ENCODE measurements at places on chromosomes 2 and 18.

DNA sequence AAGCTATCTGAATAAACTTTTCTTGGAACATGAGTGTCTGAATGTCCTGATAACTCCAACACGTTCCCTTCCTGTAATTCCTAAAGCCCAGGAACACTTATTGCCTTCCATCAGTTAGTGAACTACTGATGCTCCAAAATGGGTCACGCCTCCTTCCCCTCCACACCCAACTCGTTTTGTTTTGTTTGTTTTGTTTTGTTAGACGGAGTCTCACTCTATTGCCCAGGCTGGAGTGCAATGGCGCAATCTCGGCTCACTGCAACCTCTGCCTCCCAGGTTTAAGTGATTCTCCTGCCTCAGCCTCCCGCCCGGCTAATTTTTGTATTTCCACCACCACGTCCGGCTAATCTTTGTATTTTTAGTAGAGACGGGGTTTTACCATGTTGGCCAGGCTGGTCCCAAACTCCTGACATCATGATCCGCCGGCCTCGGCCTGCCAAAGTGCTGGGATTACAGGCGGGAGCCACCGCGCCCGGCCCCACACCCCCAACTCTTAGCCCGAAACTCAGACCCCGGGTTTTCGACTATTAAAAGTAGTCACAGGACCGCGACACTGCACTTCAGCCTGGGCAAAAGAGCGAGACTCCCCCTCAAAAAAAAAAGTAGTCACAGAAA, 774 bp downstream of the IER3IP1 start:
- DNase-seq: no peak

DNA sequence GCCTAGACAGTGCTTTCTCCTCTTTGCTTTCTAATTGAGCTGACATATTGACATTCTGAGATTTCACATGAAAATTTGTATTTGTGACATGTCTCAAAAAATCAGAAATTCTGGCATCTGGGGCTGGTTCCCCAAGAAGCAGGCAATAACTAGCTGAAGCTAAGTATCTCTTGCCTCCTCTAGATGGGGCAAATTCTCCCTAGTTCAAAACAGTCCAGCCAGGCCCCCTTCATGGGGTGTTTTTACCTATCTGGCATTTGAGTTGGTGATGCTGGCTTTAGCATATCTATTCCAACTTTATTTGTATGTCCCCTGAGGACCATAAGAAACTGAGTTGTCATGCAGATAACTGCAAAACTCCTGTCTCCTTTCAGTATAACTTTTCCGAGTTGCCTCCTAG, 39.9 kb downstream of the ARHGAP15 start:
- no peak for DNase-seq

- DNase-seq: no peak
These were observed 3.5 kb downstream of the POLR1A start for GRCh38 chr2:86102157-86102556.

GRCh38 chr18:11482271-11482670, 127.1 kb upstream of the SLC35G4 start:
- DNase-seq: no peak

GRCh38 chr2:26584656-26585055, 56.5 kb downstream of the CIB4 start:
- no peak for DNase-seq

- no peak for DNase-seq
These were observed 1.2 kb upstream of the BCL11A start for GRCh38 chr2:60554646-60555065.

DNA sequence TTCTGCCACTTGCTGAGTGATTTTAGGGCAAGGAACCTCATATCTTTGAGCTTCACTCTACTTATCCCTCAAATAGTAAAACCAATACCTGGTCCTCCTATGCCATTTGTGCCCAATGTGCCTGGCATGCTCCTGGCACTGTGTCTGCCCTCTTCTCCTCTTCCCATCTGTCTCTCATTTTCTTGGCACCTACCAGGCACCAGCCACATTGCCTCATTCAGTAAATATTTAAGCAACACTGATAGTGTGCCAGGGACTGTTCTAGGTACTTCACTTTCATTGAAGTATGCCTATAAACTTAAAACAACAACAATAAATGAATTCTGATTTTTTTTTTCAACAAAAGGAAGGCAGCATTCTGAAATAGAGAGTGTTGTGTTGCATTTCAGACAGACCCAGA, 15.1 kb upstream of the BOD1L2 start:
- no peak for DNase-seq

- DNase-seq: no peak
These were observed 1.6 kb upstream of the ZNF385B start for GRCh38 chr2:179862898-179863458.

- no peak for DNase-seq
These were observed 60.3 kb downstream of the RTP5 start for GRCh38 chr2:241929551-241930490.

DNA sequence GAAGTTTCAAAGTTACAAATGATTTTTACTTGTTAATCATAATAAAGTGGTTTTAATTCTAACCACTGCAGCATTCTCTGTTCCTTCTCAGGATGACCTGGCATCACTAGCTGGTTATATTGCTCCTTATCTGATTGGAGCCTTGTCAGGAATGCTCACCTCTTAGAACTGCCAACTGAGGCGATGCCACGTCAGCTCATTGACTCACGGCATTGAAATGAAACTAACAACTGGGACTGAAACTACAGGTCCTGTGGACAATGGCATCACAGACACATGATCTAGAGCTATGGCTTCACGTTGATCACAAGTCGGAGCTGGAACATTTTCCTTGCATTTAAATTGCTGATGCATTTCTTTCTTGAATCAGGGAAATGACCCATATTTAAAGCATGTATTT, 54.9 kb upstream of the MAP2 start:
- DNase-seq: no peak

DNA sequence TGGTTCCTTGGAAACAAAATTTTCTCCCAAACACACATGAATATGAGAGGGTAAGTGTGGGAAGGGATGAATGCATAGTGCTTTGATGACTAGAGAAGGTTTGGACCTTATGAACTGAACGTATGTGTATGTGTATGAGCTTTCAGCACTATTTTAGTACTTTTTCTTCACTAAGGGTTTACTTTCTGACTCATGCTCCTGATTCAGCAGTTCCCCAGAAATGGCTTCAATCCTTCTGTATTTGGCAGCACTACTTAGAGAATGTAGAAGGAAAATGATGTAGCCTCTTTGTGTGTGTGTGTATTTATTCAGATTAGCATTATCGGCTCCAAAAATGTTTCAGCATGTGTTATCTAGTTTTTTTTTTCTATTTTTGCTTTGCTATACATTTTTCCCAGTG, 22.2 kb downstream of the KCNJ3 start:
- no peak for DNase-seq

- no peak for DNase-seq
These were observed 35.3 kb downstream of the CYP26B1 start for GRCh38 chr2:72112401-72112800.

GRCh38 chr2:121794233-121794632, 38.8 kb downstream of the TSN start:
- DNase-seq: no peak

DNA sequence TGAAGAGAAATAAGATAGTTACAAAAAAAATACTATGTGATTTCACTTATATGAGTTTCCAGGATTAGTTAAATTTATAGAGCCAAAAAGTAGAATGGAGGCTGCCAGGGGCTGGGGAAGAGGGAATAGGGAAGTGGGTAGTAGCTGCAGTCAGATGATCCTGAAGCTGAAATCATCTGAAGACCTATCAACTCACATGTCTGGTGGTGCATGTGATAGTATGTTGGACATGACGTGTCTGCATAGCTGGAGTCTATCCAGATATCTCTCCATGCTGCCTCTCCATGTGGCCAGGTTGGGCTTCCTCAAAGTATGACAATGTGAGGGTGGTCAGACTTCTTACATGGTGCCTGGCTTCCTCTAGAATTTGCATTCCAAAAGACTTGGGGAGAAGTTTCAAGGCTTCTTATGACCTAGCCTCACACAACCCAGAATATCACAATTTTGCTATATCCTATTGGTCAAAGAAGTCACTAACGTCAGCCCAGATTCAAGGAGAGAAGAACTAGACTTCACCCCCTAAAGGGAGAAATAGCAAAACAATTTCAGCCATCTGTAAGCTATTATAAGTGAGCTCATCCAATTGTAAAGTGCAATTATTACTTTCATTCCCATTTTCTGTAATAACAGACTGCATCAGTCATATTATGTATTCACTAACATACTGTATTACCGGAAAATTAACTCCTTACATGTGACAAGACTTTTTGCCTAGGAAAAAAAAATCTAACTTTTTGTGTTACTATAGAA, 14.0 kb upstream of the ZNF396 start:
- DNase-seq: no peak

DNA sequence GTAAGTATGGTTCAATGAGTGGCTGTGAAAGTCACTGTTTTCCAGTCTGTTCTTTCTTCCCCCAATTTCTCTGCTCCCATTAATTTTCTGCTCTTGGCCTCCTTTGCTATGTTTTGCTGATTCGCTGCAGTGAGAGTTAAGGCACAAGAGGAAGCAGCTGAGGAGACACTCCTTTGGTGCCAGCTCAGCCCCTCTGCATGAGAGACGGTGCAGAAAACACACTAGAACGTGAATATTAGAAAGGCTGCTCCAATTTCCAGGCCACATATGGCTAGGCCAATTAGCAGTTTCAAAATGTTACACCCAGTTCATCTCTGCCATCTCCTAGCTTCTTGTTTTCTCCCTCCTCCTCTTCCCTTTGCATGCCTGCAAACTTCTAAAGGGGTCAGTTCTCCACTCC, 38.9 kb downstream of the AKAIN1 start:
- no peak for DNase-seq

- no peak for DNase-seq
These were observed 5.6 kb upstream of the TMEM17 start for GRCh38 chr2:62511636-62512035.

GRCh38 chr2:234250926-234251325, 200.4 kb downstream of the SPP2 start:
- no peak for DNase-seq

GRCh38 chr2:48444404-48444803, 85.5 kb upstream of the STON1 start:
- no peak for DNase-seq

GRCh38 chr2:19812166-19812565, 89.6 kb downstream of the TTC32 start:
- DNase-seq: no peak

GRCh38 chr2:160942476-160943142, 217.6 kb upstream of the TANK start:
- no peak for DNase-seq

- no peak for DNase-seq
These were observed 122.8 kb downstream of the SLC4A10 start for GRCh38 chr2:161746891-161747535.

GRCh38 chr18:51150113-51150700, 47.3 kb downstream of the MEX3C start:
- DNase-seq: no peak

GRCh38 chr2:86274265-86274917, 63.0 kb downstream of the REEP1 start:
- no peak for DNase-seq

DNA sequence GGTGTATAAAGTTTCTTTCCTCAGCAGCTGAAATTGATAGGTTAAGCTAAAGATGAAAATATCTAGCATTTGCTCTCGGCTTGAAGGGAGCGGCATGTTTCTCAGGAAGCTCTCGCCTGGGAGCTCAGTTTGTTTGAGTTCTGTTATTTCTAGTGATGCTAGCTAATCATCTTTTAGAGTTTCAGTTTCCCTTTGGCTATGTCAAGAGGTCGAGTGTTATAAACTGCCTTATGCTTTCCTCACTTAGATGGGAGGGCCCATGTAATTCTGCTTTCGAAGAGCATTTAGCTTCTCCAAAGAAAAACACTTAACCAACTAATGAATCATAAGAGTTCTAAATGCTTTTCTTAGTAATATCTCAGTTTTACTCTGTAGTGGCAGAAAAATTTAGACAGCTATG, 33.6 kb downstream of the PLCL1 start:
- no peak for DNase-seq

DNA sequence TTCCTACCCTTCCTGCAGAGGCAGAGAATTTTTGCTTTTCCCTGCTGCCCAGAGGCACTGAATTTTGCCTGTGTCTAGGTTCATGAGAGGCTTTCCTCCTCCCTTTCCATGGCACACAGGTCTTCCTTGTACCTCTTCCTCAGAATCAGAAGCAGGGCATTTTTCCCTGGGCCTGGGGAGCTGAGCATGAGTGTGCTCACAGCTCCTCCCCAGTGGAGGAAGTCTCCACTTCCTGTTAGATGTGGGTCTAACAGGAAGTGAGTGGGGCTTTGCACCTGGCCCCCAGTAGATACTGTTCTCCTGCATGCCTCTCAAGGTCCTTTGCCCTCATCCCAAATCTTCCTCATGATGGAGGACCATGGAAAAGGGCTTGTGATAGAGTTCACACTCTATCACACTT, 297.2 kb upstream of the FIGN start:
- no peak for DNase-seq

- DNase-seq: no peak
These were observed 211.0 kb downstream of the KCNE4 start for GRCh38 chr2:223262946-223263345.

DNA sequence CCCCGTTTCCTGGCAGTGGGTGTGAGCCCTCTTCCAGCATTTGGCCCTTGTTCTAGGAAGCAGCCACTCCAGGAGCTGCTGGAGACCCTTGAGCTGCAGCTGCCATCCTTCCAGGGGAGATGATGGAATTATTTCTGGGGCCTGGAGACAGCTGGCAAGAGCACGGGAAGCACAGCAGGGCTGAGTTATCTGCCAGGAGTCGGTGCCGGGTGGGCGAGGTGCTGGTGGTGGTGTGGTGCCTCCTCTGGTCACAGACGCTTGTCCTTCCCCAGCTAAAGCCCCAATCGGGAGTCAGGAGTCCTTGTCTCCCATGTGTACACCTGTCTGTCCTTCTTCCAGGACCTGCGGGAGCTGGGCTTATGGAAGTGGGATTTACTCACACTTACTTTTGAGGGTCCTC, 36.0 kb downstream of the DPYSL5 start:
- no peak for DNase-seq

GRCh38 chr2:108383146-108383830, 5.5 kb downstream of the SULT1C4 start:
- DNase-seq: no peak

DNA sequence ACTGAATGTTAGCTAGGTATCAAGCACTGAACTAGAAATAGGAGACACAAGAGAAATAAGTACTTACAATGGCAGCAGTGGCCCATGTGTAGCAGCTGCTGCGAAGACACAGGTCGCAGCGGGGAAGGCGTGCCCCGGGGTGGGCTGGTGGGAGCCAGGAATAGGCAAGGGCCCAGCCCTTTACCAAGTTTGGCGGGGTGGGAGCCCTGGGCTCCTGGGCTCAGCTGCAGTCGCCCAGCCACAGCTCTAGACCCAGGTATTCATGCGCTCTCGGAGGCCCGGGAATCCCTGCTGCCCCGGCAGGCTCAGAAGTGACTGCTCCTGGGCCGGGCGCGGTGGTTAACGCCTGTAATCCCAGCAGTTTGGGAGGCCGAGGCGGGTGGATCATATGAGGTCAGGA, 1287.3 kb downstream of the CNTNAP5 start:
- DNase-seq: no peak

GRCh38 chr2:230144355-230144754, 75.4 kb downstream of the SP110 start:
- DNase-seq: no peak

Measured in stimulated activated CD4-positive, alpha-beta T cell treated with anti-CD3 and anti-CD28 coated beads, TNF-alpha, amount 100 ng/mL, for 4 hours (primary cell).